Activated T-cell treated with anti-CD3 and anti-CD28 coated beads, Interleukin-2, amount 50 U/mL, for 72 hours (primary cell): ENCODE measurements at places on chromosomes 6 and 20.

DNA sequence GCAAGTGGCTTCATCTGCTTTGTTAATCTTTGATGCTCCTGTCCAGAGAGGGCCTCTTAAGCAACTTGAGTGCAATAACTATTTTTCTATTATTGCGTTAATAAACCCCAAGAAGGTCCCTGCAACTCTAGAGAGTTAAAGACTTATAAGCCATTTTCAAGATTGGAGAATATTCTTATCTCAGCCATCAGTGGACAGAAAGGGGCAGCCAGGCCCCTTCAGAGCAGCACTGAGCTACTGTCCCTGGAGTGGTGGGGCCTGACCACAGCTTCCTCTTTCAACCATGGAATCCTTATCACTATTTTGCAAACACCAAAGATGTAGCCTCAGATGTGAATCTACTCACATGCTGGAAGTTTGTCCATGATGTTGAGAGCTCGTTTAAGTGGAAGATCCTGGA lies 2.8 kb upstream of the MAS1L start:
- no peaks in the 10 kb centered on the region for H3K4me1 ChIP-seq
- no peak overlapping the region for H3K27ac ChIP-seq
- H3K4me3 ChIP-seq = no peak overlapping the region
- H3K36me3 ChIP-seq = no peaks in the 10 kb centered on the region
- peaks cover 26% of the 10 kb centered on the region for H3K27me3 ChIP-seq

DNA sequence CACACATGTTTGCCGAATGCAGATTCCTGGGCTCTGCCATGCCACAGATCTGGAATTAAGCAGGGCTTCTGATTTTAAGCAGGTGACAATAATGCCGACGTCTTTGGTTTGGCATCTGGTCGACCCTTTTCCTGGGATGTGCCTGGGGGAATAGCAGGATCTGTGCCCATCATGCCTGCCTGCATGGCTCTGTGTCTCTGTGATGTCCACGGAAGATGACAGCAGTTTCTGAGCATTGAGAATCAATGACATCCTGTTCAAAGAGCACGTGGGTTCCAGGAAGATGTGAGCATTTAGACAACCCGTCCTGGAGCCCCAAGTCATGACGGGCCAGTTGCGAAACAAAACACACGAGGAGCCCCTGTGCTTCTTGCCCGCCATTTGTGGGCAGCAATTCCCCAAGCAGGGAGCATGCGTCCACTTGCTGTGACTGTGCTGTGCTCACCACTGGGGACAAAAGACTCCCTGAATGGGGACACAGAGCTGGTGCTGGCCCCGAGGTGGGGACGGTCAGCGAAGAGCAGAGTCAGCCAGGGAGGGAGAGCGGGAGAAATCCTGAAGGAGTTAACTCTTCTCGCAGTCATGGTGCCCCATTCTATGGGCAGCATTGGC lies 110.1 kb downstream of the ERMARD start:
- H3K27ac ChIP-seq = no peak overlapping the region
- peaks cover 7% of the 10 kb centered on the region for H3K27me3 ChIP-seq
- H3K4me3 ChIP-seq = no peak overlapping the region
- no peaks in the 10 kb centered on the region for H3K36me3 ChIP-seq
- no peak for DNase-seq

DNA sequence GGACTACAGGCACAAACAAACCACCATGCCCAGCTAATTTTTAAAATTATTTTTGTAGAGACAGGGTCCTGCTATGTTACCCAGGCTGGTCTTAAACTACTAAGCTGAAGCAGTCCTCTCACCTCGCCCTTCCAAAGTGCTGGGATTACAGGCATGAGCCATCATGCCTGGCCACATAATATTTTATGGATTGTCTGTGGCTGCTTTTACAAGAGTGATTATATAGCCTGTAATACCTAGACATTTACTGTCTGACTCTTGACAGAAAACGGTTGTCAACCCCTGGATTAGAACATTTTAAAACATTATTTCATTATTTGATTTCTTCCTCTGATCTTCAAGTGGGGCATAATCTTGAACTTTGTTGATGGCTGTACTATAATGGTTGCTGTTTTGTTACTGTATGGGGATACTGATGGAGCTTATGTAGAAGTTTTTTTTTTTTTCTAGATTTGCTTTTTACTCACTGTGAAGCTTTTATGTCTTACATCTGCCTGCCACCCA lies 14.3 kb downstream of the PARD6B start:
- DNase-seq = no peak
- H3K27ac ChIP-seq = peak overlapping the region; percentile 69
- no peaks in the 10 kb centered on the region for H3K36me3 ChIP-seq

DNA sequence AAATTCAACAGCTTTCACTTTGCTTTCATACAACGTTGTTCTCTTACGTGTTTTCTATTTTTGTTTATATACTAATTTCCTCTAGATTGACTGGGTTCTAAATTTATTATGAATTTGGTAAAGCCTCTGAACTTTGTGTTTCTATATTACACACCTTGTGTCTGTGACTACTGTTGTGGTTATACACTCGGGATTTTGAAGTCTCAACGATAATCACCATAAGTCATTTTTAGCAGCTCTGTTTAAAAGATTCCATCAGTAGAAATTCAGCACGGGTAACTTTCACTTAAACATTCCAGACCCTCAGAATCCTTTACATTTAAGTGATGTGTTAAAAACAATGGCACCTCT lies 31.8 kb upstream of the HBS1L start:
- peaks cover 8% of the 10 kb centered on the region for H3K36me3 ChIP-seq
- peak overlapping the region; percentile 71 for H3K27ac ChIP-seq
- peaks cover 72% of the 10 kb centered on the region for H3K4me1 ChIP-seq
- H3K27me3 ChIP-seq = no peaks in the 10 kb centered on the region

GRCh38 chr20:45028424-45029136 lies 62.3 kb downstream of the STK4 start:
- H3K4me3 ChIP-seq = peak overlapping the region; percentile 83
- H3K27ac ChIP-seq = peak overlapping the region; percentile 93
- no peak for DNase-seq
- H3K4me1 ChIP-seq = peaks cover 57% of the 10 kb centered on the region
- peaks cover 50% of the 10 kb centered on the region for H3K36me3 ChIP-seq

DNA sequence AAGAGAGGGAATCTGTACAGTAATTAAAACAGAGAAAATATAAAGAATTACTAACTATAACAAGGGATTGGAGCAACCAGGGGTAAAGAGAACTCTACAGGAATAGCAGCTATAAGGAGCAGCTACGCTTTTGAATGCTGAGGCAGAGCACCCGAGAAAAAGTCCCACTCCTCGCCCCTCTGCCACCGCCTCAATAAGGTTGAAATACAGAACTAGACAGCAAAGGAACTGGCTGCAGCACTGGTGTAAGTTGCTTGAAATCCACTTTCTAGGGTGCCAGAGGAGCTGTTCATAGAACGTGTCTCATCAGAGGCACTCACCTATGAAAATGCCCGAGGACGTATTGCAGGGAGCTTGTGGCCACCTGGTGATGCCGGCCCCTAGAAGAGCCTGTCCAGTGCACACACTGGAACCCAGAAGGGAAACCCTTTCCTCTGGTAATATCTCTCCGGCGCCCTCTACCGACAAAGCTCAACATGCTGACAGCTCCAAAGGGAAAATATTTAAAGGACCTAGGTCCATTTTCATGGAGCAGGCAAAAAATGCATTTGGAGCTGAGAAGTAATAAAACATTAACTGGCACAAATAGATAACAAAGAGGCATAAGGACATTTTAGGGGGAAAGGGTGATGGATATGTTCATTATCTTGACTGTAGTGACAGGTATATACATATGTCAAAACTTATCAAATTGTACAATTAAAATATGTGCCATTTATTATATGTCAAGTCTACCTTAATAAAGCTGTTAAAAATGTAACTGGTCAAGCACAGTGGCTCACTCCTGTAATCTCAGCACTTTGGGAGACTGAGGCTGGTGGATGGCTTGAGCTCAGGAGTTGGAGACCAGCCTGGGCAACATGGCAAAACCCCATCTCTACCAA lies 137.4 kb upstream of the HDAC2 start:
- no peak overlapping the region for H3K4me3 ChIP-seq
- H3K27me3 ChIP-seq = peaks cover 21% of the 10 kb centered on the region
- H3K4me1 ChIP-seq = no peaks in the 10 kb centered on the region
- H3K36me3 ChIP-seq = no peaks in the 10 kb centered on the region
